ENCODE measurements at places on chromosomes 7 and 10.

DNA sequence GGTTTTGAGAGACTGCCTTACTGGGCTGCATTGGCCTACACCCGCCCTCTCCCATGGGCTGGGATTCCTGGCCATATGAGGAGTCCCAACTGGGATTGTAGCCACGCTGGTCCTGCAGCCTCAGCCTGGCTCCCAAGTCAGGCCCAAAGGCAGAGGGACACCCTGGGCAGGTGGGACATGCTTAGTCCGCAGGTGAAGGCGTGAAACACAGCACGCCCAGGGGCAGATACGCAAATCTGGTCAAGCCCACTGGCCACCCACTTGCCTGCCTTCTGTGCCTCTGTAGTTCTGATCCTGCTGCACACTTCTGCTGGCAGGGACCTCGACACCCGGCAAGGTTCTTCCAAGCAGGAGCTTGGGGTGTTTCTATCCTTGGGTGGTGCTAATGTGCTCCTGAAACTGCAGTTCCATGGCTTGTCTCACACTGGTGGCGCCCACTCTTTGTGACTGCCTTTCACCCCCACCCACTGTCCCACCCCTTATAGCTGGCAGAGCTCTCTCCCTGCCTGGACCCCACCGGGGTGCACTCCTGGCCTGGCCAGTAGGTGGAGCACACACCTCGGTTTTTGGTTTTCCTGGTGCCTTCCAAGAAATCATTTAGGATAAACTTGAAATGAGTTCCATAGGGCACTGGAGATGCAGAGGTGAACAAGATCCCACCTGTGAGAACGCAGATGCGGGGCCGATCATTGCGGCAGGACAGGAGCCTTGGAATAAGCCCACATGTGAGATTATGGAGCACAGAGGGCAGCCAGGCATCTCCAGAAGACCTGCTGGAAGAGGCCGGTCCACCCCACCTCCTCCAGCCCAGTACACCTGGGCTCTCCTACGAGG, 47.9 kb downstream of the MKI67 start:
- DNase-seq, result no peak

- DNase-seq, result no peak
These were observed 4.2 kb upstream of the PILRA start for GRCh38 chr7:100369105-100369504.

- no peak for DNase-seq
These were observed 106.0 kb downstream of the CXCL12 start for GRCh38 chr10:44278837-44279324.

DNA sequence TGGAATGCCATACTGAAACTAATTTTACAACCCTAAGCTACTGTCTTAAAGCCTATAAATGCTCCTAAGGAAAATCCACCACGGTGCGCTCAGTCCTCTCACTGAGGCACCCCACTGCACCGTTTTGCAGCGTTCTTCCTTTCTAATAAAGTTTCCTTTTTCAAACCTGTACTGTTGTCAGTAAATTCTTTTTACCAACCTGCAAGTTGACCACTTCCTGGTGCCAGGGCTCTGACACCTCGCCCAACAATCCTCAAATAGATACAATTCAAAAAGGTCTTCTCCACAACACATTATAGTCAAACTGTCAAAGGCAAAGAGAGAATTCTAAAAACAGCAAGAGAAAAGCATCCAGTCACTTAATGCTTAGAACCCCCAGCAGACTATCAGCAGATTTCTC, 42.8 kb downstream of the HERPUD2 start:
- no peak for DNase-seq

DNA sequence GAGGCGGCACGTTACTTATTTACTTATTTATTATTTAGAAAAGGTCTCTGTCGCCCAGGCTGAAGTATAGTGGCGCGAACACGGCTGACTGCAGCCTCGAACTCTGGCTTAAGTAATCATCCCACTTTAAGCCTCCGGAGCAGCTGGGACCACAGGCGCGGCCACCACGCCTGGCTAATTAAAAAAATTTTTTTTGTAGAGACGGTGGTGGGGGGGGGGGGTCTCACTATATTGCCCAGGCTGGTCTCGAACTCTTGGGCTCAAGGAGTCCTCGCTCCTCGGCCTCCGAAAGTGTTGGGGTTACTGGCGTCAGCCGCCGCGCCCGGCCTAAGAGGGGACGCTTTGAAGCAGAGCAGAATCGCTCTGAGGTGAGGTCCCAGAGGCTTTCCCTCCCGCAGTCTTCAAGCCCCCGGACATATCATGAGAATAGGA, 675 bp upstream of the FRAT2 start:
- no peak for DNase-seq

- DNase-seq, result no peak
These were observed 749.7 kb upstream of the POM121L12 start for GRCh38 chr7:52285689-52286088.

DNA sequence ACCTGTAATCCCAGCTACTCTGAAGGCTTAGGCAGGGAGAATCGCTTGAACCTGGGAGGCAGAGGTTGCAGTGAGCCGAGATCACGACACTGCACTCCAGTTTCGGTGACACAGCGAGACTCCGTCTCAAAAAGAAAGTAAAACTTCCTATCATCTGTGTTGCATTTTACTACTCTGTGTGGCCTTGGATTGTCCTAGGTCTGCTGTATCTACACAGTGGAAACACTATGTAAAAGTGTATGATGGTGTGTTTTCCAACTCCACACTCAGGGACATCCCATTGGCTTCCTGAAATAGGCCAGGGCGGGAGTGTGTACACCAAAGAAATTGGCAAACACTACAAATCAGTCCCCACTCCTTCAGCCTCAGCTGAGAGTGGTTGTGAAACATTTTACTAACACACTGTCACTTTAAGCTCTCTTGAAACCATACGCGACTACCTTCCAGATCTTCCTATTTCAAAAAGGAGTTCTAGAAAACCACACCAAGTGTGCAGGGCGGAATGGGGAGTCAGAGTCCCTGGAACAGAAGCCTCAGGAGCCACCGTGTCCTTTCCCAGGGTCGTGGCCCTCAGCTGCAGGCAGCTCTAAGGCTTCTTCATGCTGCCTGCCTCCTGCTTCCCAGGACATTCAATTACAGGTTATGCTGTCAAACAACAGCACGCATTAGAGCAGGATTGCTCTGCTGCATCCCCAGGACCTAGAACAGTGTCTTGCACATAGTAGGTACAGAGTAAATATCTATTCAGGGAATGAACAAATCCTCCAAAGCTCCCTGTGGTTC, 275.4 kb downstream of the PARD3 start:
- DNase-seq, result no peak

- DNase-seq, result no peak
These were observed 67.4 kb upstream of the ZNF438 start for GRCh38 chr10:31099094-31099493.

DNA sequence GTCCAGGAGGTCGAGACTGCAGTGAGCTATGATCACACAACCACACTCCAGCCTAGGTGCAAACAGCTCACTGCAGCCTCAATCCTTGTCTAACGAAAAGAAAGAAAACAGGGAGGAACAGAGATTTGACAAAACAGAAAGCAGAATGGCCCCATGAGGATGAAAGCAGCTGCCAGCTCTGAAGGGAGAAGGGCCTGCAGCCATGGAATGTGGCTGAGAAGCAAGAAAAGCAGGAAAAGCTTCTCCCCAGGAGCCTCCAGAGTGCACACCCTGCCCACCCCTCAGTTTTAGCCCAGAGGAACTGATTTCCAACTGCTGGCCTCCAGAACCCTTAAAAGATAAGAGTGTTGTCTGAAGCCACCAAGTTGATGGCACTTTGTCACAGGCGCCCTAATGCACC, 13.0 kb downstream of the ESYT2 start:
- DNase-seq, result no peak

GRCh38 chr10:108812296-108812695, 1111.0 kb downstream of the XPNPEP1 start:
- no peak for DNase-seq

DNA sequence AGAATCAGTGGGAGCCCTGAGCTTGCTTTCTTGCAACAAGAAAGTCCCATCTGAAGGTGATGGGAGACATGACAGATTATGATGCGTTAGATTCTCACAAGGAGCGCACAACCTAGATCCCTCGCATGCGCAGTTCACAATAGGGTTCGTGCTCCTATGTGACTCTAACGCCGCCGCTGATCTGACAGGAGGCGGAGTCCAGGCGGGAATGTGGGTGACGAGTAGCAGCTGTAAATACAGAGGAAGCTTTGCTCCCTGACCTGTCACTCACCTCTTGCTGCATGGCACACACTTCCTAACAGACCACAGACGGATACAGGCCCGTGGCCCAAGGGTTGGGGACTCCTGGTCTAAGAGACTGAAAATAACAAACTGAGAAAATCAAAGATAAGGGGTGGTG, 1163.4 kb upstream of the AUTS2 start:
- DNase-seq, result no peak

GRCh38 chr7:1169409-1170368, 9.7 kb upstream of the ZFAND2A start:
- peak; percentile 92 for DNase-seq

- no peak for DNase-seq
These were observed 76.4 kb downstream of the PRR15 start for GRCh38 chr7:29639886-29640595.

DNA sequence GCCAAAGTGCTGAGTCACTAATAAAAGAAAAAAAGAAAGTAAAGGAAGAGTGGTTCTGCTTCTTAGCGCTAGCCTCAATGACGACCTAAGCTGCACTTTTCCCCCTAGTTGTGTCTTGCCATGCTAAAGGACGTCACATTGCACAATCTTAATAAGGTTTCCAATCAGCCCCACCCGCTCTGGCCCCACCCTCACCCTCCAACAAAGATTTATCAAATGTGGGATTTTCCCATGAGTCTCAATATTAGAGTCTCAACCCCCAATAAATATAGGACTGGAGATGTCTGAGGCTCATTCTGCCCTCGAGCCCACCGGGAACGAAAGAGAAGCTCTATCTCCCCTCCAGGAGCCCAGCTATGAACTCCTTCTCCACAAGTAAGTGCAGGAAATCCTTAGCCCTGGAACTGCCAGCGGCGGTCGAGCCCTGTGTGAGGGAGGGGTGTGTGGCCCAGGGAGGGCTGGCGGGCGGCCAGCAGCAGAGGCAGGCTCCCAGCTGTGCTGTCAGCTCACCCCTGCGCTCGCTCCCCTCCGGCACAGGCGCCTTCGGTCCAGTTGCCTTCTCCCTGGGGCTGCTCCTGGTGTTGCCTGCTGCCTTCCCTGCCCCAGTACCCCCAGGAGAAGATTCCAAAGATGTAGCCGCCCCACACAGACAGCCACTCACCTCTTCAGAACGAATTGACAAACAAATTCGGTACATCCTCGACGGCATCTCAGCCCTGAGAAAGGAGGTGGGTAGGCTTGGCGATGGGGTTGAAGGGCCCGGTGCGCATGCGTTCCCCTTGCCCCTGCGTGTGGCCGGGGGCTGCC, at the start of gene IL6:
Gene IL6, plus strand, starts transcription at position 294 of the 807 bp plus-strand sequence. Its CDS starts 63 bp downstream, at position 357.
- no peak for DNase-seq

DNA sequence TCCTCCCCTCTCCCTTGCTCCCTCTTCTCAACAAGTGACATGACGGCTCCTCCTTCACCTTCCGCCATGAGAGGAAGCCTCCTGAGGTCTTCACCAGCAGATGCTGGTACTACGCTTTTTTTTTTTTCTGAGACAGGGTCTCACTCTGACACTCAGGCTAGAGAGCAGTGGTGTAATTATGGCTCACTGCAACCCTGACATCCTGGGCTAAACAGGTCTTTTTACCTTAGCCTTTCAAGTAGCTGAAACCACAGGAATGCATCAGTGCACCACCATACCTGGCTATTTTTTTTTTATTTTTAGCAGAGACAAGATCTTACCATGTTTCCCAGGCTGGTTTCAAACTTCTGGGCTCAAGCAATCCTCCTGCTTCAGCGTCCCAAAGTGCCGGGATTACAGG, 43.6 kb downstream of the MDH2 start:
- no peak for DNase-seq

GRCh38 chr10:27804136-27804535, 58.5 kb upstream of the MKX start:
- no peak for DNase-seq

GRCh38 chr10:85858776-85859515, 507.6 kb downstream of the GRID1 start:
- no peak for DNase-seq

DNA sequence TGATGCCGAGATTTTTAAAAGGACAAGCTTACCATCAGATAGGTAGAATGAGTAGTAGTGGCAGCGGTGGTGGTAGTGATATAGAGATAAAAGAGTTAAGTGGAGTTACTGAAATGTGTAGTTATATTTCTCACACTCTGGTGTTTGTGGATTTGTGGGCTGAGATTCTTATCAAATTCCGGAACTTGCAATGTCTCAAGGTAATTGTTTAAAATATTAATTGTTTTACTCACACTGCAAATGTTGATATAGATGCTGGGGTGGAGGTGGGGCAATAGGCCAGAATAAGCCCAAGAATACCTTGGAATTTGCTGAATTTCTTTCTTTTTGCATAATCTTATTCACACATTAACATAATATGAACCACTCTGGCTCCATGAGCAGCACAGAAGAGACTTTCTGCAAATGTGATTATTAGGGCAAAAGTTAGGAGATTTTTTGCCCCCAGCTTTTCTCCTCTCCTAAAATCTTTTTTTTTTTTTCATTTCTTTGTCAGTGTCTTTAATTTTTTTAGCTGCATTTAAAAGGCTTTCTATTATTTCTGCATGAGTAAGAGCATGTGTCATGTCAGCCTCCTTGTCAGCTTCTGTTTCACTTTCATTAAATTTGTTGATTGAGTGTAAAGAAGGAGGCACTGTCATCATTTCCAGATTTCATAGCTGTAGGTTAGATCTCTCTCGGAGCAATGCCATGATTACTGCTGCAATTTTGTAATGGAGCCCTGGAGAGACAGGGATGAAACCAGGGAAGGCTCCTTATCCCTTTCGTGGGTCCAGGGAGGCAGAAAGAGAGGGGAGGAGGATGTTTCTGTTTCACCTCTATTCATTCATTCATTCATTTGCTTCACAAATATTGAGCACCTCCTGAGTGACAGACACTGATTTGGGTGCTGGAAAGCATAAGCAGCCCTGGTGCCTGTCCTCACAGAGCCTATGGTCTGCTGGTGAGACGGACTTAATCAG, 13.1 kb upstream of the SGMS1 start:
- DNase-seq, result no peak

GRCh38 chr7:36806891-36807290, 82.6 kb upstream of the AOAH start:
- DNase-seq, result no peak

- DNase-seq, result no peak
These were observed 35.8 kb downstream of the RASGEF1A start for GRCh38 chr10:43230909-43231522.

- no peak for DNase-seq
These were observed 52.5 kb upstream of the GRB10 start for GRCh38 chr7:50835156-50835555.

DNA sequence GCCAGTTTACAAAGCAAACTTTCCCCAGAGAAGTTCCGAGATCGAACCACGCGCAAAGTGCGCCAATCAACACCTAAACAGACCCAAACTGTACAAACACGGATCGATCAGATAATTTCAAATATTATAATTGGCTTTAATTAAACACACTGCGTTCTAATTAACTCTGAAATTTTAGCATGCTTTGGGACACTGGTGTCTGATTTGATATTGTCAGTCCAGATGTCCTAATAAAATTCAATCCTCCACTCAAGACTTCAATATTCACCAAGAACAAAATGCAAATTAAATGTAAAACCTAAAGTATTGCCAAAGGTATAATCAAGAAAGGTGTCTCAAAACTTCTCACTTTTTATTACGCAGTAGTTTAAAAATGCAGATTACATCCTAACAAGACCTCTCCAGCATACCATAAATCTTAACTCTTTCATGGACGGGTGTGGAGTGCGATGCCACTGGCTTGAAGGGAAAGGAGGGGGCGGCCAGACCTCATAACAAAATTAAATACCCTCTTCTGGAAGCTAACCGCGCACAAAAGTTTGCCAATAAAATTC, 5.9 kb upstream of the EBF3 start:
- DNase-seq, result no peak
